ENCODE measurements at places on chromosomes 5 and 9.

GRCh38 chr5:135399794-135400542 is 937 bp upstream of the MACROH2A1 start:
- no peak for DNase-seq

- no peak for DNase-seq
Measured at GRCh38 chr9:80437825-80438224, 866.1 kb downstream of the TLE4 start.

DNA sequence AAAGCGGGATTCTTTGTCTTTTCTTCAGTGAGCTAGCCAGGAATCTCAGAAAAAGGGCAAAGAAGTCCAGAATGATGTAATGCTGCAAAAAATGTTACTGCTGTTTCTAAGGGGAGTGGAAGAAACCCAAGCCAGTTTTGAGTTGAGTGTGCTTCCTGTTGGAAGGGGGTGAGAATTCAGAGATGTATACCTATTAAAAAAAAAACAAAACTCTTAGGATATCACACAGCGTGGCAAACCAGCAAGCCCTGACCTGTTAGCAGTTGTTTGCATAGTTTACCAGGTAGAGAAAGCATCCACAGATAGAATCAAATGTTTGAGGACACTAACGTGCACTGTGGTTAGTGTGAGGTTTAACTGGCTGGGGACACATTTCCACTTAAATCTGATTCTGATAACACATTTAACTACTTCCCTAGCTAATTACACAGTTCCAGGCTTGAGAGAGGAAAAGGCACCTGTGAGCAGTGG is 11.4 kb downstream of the BASP1 start:
- DNase-seq = no peak

GRCh38 chr5:152181461-152181860 is 223.6 kb downstream of the NMUR2 start:
- no peak for DNase-seq

DNA sequence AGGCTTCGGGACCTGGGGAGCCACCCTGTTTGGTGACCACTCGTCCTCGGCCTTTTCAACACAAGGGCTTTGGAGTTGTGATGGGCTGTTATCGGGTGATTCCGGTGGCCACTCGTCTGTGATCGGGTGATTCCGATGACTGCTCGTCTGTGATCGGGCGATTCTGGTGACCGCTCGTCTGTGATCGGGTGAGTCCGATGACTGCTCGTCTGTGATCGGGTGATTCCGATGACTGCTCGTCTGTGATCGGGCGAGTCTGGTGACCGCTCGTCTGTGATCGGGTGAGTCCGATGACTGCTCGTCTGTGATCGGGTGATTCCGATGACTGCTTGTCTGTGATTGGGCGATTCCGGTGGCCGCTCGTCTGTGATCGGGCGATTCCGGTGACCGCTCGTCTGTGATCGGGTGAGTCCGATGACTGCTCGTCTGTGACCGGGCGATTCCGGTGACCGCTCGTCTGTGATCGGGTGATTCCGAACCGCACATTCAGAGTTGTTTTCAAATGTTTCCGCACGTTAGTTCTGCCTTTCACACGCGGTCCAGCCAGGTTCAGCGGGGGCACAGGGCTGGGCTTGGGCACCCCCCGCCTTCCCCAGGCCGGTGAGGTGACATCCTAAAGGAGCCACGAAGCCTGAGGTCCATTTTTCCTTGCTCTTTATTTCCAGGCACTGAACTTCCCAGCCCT is 30.3 kb downstream of the TPPP start:
- no peak for DNase-seq

DNA sequence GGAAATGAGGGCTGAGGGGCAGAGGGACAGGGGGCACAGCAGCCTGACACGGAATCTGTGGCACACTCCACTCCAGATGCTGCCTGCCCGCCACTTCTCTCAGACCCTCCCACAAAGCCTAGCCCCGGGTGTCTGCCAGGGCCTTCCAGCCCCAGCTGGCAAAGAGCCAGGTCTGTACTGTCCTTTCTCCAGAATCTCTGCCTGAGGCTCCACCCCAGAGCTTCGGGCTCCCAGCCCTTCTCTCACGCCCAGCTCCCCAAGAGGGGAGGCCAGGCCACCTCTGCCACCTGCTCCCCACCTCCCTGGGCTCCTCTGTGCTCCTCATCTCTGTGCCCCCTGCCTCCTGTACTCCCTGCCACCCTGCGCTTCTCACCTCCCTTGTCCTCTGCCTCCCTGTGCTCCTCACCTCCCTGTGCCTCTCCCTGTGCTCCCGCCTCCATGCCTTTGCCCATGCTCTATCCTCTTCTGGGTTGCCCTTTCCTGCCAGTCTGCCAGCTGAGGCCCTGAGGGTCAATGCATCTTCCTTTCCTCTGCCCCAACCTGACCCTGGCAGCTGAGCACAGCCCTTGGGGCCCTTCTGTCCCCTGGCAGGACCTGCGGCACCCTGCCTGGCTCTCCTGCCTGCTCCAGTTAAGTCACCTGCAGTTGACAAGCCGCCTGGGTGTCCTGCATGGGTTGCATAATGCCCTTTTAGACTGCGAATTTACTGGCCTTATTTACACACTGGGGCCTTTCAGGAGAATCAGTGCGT is 36.4 kb downstream of the RASGEF1C start:
- DNase-seq = no peak

DNA sequence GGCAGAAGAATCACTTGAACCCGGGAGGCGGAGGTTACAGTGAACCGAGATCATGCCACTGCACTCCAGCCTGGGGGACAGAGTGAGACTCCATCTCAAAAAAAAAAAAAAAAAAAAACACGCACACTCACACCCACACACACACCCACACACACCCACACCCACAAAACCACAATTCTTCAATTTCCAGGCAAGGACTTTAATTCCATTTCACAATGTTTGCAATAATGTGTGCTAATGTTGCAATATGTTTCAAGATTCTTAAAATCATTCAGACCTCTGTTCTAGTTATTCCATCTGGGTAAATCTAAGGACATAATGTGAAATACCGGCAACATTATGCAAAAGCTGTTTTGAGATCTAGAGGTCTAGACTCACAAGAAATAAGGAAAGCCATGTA is 28.3 kb downstream of the CCDC69 start:
- no peak for DNase-seq

DNA sequence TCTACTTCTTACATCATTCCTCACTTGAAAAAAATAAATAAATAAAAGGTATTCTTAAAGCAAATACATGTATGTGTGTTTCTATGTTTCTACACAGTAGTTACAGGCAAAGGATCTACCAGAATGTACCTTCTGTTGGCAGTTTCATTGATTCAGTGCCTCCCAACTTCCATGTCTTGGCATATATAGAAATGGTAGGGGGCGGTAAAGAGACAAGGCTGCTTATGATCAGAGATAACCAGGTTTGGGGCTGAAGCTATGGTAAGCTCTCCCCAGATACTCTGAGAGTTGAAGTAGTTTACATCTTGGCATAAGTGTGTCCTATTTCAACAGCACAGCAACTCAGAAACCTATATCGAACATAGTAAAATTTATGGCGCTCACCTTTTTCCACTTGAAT is 1075.4 kb upstream of the C9orf72 start:
- DNase-seq = no peak

DNA sequence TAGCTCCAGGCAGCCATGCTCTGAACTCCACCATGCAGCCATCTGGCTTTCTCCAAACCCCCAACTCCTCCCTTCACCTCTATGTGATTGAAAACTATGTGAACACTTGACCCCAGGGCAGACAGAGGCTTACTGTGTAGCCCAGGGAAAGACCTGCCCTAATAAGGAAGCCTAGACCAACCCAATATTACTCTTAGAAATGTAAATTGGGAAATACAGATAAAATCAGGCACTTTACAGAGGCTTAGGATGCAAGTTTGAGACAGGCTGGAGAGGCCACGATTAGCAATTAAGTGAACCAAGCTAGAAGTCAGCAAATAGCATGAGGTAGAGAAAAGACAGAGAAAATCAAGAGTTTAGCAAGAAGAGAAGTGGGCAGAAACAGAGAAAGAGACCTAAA is 141.7 kb upstream of the ABCA1 start:
- DNase-seq = no peak

DNA sequence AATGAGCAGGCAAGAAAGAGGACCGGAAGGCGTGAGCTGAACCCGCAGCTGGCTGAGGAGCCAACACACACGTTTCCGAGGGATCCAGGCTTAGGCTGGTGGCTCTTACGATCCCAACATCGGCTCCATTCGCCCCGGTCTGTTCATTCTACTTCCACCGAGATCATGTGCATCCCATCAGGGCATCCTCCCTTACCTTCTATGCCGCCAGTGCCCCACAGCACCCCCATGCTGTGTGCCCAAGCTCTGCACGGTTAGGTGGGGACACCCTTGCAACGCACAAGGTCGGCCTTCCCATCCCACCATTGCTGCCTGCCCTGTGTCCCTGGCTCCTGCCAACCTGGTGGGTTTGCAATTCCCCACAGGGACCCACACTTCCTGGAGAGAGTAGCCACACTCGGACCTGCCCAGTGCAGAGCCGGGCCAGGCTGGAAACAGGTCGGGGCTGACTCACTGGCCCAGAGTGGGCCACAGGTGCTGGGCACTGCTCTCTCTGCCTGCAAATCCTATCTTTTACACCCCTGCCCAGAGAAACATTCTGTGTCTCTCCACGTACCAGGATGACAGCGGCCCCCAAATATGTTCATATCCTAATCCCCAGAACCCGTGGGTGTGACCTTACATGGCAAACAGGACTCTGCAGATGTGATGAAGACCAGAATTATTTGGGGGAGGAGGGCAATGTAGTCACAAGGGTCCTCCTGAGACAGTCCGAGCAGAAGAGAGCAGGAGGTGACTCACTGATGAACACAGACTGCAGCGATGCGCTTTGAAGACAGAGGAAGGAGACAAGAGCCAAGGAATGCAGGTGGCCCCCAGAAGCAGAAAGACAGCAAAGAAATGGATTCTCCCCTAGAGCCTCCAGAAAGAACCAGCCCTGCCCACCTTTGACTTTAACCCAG is 182.2 kb downstream of the AUH start:
- peak; percentile 85 for DNase-seq

DNA sequence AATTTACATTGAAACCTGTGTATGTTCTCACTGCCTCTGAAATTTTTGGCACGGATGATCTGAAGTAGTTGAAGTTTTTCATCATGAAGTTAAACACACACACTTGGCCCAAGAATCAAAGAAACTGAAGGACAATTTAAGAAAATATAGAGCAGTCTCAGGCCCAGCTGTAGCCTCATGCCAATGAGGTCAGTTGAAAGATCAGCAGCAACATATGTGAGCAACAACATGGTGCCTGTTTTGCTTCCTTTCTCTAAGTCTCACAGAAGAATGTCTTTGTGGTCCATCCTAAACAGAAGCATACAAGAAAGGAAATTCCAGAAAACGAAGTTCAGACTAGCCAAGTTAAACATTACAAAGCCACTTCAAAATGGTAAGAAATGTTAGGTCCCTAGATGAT is 1737.2 kb downstream of the MAT2B start:
- no peak for DNase-seq

GRCh38 chr9:134777153-134777552 is 103.5 kb upstream of the FCN2 start:
- DNase-seq = no peak

GRCh38 chr9:131776473-131776872 is 36.6 kb upstream of the RAPGEF1 start:
- DNase-seq = no peak

DNA sequence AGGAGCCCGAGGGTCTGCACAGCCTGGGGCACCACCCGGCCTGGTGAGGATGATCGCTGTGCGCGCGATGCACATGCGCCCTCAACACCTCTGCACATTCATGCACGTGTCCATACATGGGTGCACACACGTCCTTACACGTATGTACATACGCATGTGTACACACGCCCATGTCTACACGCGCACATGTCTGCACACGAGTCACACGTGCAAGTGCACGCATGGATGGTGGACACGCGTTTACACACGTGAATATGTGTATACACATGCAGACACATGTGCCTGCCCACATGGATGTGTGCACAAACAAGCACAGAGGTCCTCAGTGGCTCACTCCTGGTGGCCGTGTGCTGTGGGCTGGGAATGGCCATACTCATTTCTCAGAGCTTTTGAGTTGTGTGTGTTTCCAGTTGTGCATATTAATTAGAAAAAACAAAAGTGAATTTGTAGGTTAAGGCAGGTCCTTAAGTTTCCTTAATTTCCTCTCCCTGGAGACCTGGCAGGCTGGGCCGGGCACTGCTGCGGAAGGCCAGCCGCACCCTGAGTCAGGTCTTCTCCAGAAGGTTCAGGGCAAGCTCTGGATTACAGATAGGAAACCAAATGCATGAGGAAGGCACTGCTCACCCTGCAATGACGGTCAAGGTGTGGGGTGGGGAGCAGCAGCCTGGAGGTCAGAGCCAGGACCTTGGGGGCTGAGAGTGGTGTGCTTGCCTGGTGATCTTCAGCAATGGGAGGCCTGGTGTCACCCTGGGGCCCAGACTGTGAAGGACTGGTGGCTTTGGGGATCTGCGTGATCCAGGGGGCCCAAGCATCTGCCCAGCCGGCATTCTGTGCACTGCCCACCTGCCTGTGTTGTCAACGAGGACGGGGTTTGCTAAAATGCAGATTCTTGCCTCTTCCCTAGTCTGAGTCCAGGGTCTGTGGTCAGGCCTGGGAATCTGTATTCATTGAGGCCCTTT is 1.3 kb upstream of the RNU6ATAC start:
- DNase-seq = no peak

GRCh38 chr5:53923961-53924360 is 363.5 kb downstream of the NDUFS4 start:
- no peak for DNase-seq

DNA sequence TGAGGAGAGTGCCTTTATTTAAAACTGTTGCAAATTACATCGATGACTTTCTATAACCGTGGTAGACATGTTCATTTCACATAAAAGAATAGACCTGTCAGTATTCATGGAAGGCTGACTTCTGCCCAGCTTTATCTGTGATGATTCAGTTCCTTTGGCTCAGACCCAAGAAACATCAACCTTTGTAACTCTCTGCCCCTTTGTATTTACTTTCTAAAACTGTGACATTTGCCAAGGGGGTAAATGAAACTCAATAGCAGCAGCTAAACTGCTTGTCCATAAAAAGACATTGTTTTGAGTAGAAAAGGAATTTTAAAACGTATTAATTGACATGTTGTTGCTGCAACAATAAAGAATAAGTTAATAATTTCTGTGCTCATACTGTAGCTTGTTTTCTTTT is 137.8 kb upstream of the ANKH start:
- peak; percentile 63 for DNase-seq

- no peak for DNase-seq
Measured at GRCh38 chr5:37881359-37881758, 41.5 kb upstream of the GDNF start.

- no peak for DNase-seq
Measured at GRCh38 chr5:106854105-106854687, 816.5 kb downstream of the EFNA5 start.

All from HS-5 (cell line).